ENCODE measurements at places on chromosomes 12 and 14.
A peak's percentile ranks its signal among the peaks of the same experiment; 100 is the strongest.

DNA sequence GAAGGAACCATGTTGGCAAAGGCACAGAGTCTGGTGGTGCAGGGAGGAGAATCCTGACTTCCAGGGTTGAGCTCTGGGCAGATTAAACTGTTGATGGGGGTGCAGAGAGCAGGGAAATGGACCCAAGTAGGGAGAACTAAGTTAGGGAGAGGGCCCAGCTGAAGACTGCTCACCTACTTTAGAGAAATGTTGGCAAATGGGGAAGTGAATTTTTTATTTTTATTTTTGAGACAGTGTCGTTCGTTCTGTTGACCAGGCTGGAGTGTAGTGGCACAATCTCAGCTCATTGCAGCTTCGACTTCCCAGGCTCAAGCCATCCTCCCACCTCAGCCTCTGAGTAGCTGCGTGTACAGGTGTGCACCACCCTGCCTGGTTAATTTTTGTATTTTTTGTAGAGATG is 32.1 kb upstream of the TUBA1A start:
- DNase-seq, result no peak

DNA sequence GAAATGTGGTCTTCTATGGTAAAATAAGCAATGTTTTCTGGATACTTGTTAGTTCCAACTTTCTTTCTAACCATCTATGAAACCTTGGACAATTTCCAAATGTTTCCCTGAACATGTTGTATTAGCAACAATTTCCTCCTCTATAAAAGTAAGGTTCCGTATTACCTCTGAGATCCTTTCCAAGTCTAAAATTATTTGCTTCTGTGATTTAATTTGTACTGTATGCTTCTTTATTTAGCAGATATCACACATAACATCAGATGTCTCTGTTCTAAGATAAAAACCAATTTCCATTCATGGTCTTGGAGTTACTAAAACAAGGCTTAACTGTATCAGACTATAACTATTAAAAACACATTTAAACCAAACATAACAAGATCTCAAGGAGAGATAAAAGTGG is 177.2 kb downstream of the FOXA1 start:
- DNase-seq, result no peak

DNA sequence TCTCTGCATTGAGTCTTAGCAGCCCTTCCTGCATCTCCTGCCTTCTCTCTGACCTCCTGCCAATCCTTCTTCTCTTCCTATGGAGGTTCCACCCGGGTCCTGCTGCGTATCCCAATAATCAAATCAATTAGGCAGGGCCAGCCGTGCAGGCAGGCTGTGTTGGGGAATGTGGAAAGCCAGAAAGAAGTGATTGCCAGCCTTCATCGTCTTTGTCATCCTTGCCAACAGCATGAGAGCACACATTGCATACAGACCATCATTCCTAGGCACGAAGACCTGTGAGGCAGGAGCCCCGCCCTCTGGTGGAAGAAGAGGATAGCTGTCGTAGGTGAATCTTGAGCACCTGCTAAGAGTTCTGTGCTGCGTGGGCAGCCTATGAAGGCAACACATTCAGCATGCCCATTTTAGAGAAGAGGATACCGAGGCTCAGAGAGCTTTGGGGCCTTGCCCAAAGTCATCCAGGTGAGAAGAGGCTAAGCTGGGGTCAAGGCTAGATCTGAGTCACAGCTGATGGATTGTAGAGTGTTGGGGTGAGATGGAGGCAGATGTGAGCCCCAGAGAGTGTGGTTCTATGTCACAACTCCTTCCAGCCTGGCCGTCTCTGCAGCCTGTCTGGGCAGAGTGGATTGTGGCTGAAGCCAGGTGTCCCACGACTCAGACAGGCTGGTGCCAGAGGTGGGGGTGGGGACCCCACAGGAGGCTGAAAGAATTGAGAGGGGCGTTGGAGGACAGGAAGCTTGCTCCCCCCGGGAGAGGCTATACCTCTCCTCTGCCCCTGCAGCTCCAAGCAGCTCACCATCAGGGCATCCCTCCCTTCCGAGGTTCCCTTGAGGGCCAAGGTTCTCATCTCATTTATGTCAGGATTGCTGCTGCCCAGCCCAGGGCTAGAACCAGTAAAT is 12.7 kb downstream of the C14orf132 start:
- DNase-seq, result no peak

DNA sequence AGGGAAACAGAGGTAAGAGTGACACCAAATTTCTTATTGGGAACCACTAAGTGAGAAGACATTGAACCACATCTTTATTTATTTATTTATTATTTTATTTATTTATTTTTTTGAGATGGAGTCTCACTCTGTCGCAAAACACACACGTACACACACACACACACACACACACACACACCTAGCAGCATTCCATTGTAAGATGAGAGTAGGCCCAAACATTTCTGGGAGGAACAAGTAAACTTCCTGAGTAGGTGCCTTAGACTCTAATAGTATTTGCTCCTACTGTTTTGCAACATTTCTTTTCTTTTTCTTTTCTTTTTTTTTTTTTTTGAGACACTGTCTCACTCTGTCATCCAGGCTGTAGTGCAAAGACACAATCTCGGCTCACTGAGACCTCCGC is 7.1 kb upstream of the CDC42BPB start:
- no peak for DNase-seq

- no peak for DNase-seq
Measured at GRCh38 chr12:74619084-74619483, 81.4 kb downstream of the ATXN7L3B start.

DNA sequence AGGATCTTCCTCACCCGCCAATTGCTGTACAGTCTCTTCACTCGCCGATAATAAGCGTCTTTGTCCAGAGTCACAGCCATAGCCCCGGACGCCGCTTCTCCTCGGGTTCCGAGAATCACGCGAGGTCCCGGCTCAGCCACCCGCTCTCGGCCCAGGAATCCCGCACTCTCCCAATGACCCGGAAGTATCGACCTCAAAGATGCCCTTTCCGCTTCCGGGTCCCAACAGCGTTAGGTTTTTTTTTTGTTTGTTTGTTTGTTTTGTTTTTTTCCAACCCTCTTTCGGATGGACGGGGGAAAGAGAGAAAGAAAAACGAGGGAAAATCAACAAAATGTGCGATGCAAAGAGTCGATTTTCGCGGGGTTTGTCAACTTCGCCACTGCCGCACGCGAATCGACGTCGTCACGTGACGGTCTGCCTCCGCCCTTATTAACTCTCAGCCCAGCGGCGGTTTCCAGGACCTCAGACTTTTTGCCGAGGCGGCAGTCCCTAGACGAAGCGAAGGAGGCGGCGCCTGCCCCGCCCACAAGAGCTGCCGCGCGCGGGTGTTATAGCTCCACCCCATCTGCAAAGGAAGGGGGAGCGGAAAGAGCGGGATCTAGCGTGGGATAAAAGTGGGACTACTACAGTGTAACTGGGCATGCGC is at the start of gene SUPT16H:
TSS of gene SUPT16H (minus strand) at position 172 of the 646 bp plus-strand sequence. CDS start at position 80, 92 bp downstream.
- DNase-seq, result peak; percentile 96

- DNase-seq, result peak; percentile 40
Measured at GRCh38 chr14:104677512-104678332, 11.7 kb upstream of the INF2 start.

DNA sequence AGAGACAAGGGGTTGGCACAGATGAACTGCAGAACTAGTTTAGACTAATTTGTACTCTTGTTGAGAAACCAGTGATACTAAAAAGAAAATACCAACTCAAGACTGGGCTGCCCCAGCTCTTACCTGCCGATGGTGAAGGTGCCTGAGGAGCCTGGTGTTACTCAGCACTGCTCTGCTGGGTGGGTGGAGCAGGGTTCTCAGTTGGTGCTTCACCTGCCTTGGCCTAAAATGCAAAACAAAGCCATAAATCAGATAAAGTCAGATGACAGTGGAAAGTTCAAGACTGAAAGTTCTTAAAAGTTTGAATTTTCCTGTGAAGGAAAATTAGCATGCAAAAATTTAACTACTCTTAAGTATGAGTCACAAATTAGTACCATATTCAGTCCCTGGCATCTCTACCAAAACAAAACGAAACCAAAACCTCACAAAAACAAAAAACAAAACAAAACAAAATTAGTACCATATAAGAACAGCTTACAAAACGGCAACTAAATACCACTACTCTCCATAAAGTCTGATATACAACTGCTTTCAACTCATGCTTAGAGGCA is 21.9 kb downstream of the YBX3 start:
- DNase-seq, result peak; percentile 11

- DNase-seq, result no peak
Measured at GRCh38 chr12:124744659-124745464, 118.8 kb downstream of the SCARB1 start.

DNA sequence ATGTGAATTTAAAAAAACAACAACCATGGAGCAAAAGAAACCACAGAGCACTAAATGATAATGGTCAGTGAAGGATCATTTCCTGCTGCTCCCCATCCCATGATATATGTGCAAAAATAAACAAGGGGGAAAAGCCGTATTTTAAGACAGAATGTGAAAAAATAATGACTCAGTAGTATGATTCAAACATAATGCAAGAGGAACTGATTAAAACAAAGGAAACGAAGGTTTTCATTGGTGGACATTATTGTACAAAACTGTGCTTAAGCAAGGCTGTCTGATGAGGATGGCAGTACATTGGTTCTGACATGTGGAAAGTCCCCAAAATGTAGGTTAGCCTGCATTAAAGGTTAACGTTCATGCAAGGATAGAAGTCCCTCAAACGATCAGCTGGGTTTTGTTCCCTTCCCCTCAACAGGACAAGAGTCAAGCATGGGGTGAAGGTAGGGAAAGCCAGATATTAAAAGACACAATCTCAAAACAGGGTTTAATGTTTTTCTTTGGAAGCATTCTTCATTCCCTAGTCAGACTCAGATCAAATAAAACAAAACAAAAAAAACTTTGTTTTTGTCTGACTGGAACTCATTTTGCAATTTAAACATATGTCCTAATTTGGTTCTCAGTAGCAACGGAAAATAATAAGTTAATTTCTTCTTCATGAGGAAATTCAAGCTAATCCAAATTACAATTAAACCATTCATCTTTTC is 26.3 kb upstream of the PTGDR start:
- no peak for DNase-seq

- DNase-seq, result no peak
Measured at GRCh38 chr12:104638851-104639240, 182.1 kb downstream of the CHST11 start.

DNA sequence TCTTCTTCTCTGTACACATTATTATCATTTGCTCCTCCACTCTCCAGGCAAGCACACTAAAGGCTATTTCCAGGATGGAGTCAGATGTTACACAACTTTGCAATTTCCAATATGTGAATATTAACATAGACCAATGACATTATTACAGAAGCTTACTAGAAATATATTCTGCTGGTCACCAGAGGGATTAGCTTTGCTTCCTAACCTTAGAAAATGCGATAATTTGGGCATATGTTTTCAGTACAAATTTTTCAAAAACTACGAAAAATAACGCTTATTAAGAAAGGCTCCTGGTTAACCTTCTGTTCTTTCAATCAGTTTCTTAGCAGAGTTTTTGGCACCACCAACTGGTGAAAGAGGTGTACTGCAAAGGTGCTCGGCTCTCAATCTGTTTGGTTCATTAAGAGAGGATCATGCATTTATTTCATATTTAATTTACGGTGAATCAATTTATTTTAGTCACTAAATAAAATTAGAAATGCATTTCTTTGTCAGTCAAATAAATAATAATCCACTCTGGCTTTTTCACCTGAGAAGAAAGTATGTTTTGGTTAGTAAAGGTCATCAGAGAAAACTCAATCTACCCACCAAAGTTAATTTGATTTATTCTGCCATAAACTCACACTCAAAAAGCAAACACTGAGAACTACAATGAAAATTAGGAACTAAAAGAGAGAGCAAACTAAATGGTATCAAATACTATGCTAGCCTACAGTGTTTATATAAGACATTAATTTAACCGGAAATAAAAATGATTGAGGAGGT is 39.2 kb downstream of the EFCAB11 start:
- DNase-seq, result peak; percentile 24

DNA sequence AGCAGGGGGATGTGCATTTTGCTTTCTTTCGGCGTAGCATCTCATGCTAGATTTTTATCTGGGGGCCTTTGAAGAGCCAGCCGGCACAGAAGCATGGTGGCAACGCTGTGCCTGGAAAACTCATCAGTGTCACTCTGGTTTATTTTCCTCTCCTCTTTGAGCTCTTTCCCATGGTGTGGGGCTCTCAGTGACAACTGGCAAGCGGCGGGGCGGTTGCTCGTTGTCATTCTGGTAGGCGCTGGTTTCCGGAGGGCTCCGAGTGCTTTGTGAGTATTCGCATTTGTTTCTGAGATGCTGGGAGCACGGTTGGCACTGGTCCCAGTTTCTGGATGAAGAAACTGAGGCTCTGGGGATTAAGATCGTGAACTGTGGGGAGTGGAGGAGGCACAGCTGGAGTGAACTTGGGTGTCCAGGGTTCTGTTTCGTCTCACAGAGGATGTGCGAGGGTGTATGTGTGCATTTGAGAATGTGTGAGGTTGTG is 23.3 kb downstream of the TPCN1 start:
- DNase-seq, result no peak

GRCh38 chr12:105334582-105334981 is 4.1 kb downstream of the C12orf75 start:
- no peak for DNase-seq

GRCh38 chr12:26122681-26123481 is 2.0 kb downstream of the BHLHE41 start:
- DNase-seq, result no peak

DNA sequence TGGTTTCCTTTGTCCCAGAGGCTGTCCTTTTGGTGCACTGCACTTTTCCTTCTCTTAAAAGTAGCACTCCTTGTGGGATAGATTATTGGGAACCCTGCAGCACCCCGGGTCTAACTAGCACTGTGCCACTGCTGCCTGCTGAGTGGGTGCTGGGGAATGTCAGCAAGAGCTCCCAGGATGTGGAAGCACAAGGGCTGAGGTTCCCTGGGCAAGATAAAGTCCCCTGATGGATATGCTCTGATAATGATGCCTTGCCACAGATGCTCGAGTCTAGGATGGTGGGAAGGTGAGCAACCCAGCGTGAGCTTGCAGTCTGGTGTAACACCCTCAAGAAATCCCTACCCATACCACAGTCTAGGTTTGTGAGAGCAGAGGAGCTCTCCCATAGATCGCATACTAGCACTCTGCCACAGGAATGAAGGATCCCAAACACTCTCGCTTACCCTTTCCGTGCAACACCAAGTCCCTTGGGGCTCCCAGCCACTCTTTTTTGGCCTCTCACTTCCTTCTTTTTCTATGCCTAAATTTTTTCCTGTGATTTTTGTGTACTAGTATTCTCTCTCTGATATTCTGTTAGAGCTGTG is 32.6 kb downstream of the USP15 start:
- DNase-seq, result no peak

GRCh38 chr14:105888151-105888550 is 361.8 kb downstream of the TMEM121 start:
- DNase-seq, result no peak

DNA sequence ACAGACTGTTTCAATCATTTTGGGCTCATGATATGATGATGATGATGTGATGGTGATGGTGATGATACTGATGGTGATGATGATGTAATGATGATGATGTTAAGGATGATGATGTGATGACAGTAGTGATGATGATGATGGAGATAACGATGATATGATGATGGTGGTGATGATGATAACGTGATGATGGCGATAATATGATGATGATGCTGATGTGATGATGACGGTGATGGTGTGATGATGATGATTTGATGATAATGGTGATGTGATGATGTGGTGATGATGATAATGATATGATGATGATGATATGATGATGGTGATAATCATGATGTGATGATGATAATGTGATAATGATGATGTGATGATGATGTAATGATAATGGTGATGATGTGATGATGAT is 612.6 kb downstream of the AACS start:
- DNase-seq, result no peak

Data from CD8-positive, alpha-beta memory T cell (primary cell).